Nephron progenitor cell (in vitro differentiated cells): ENCODE measurements at places on chromosomes 16 and 17.

GRCh38 chr16:84500531-84500930 lies 3.9 kb downstream of the MEAK7 start:
- peaks cover 41% of the 10 kb centered on the region for H3K36me3 ChIP-seq
- H3K4me1 ChIP-seq, result peaks cover 51% of the 10 kb centered on the region
- DNase-seq, result no peak
- H3K27ac ChIP-seq, result no peak overlapping the region
- H3K4me3 ChIP-seq, result no peak overlapping the region

- DNase-seq, result peak; percentile 68
- peaks cover 77% of the 10 kb centered on the region for H3K4me1 ChIP-seq
- H3K27ac ChIP-seq, result peak overlapping the region; percentile 12
Measured at GRCh38 chr17:72382971-72383722, 262.3 kb downstream of the SOX9 start.

DNA sequence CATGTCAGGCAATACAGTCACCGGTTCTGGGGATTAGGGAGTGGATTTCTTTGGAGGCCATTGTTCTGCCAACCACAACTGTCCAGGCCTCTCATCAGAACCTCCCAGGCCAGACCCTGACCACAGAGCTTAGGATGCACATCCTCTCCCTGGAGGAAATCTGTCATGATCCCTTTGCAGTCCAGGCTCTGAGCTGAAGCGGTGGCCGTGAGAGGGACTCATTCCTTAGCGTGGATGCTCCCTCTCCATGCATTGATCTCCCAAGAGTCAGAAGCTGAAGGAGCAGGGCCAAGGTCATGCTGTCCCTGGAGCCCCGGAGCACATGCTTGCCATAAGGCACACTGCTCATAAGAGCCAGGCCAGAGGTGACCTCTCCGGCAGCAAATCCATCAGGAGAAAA lies 181.4 kb downstream of the COPRS start:
- peaks cover 28% of the 10 kb centered on the region for H3K27me3 ChIP-seq
- H3K4me1 ChIP-seq, result no peaks in the 10 kb centered on the region
- DNase-seq, result no peak
- peak overlapping the region; percentile 60 for H3K27ac ChIP-seq
- no peak overlapping the region for H3K4me3 ChIP-seq
- H3K36me3 ChIP-seq, result no peaks in the 10 kb centered on the region

GRCh38 chr16:26087091-26087490 lies 395.3 kb downstream of the HS3ST4 start:
- DNase-seq, result no peak
- H3K27me3 ChIP-seq, result peaks cover 6% of the 10 kb centered on the region
- H3K36me3 ChIP-seq, result no peaks in the 10 kb centered on the region
- H3K4me3 ChIP-seq, result no peak overlapping the region
- peaks cover 22% of the 10 kb centered on the region for H3K4me1 ChIP-seq

GRCh38 chr16:72856797-72857196 lies 191.1 kb downstream of the ZFHX3 start:
- H3K27ac ChIP-seq, result no peak overlapping the region
- peaks cover 11% of the 10 kb centered on the region for H3K36me3 ChIP-seq
- peaks cover 2% of the 10 kb centered on the region for H3K27me3 ChIP-seq
- H3K4me3 ChIP-seq, result no peak overlapping the region
- H3K4me1 ChIP-seq, result peaks cover 74% of the 10 kb centered on the region

- peak; percentile 42 for DNase-seq
- H3K27me3 ChIP-seq, result peaks cover 5% of the 10 kb centered on the region
- H3K36me3 ChIP-seq, result peaks cover 14% of the 10 kb centered on the region
- H3K4me1 ChIP-seq, result peaks cover 68% of the 10 kb centered on the region
Measured at GRCh38 chr17:27496437-27496943, 40.2 kb downstream of the KSR1 start.

GRCh38 chr17:72142614-72143013 lies 21.8 kb downstream of the SOX9 start:
- no peak overlapping the region for H3K27ac ChIP-seq

- no peak overlapping the region for H3K27ac ChIP-seq
- no peak for DNase-seq
- H3K27me3 ChIP-seq, result peaks cover 2% of the 10 kb centered on the region
- H3K36me3 ChIP-seq, result no peaks in the 10 kb centered on the region
- H3K4me3 ChIP-seq, result no peak overlapping the region
Measured at GRCh38 chr16:82360024-82360783, 190.2 kb upstream of the MPHOSPH6 start.

- DNase-seq, result no peak
- H3K27ac ChIP-seq, result no peak overlapping the region
- H3K36me3 ChIP-seq, result no peaks in the 10 kb centered on the region
- H3K4me3 ChIP-seq, result peak overlapping the region; percentile 23
- H3K4me1 ChIP-seq, result peaks cover 46% of the 10 kb centered on the region
Measured at GRCh38 chr17:61352781-61353491, 46.7 kb upstream of the TBX2 start.

GRCh38 chr16:29310852-29311314 lies 95.6 kb downstream of the NPIPB11 start:
- DNase-seq, result no peak
- peaks cover 72% of the 10 kb centered on the region for H3K4me1 ChIP-seq
- H3K36me3 ChIP-seq, result no peaks in the 10 kb centered on the region
- no peak overlapping the region for H3K4me3 ChIP-seq
- no peak overlapping the region for H3K27ac ChIP-seq

DNA sequence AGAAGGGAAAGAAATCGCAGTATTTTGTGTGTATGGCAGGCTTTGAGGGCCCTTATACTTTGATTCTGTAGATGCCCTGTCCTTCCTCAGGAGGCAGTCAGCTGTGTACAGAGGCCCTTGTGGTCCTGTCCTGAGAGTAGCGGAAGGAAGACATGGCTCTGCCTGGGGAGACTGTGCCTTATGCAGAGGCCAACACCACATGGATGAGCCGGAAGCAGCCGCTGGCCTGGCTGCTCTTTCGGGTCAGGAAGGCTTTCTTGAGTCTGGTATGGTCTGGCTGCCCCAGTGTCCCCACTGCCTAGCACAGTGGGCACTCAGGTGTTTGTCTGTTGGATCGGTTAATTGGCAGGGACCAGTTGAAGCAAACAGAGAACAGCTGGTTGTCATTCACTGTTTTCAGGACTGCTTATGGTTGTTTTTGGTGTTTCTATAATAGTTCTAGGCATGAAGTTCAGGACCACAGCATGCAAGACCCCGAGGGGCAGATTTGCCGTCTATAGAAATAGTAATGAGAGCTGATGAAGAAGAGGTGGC lies 12.4 kb downstream of the USP10 start:
- no peak overlapping the region for H3K4me3 ChIP-seq
- H3K27ac ChIP-seq, result no peak overlapping the region
- peaks cover 26% of the 10 kb centered on the region for H3K36me3 ChIP-seq
- H3K4me1 ChIP-seq, result peaks cover 92% of the 10 kb centered on the region
- no peaks in the 10 kb centered on the region for H3K27me3 ChIP-seq

DNA sequence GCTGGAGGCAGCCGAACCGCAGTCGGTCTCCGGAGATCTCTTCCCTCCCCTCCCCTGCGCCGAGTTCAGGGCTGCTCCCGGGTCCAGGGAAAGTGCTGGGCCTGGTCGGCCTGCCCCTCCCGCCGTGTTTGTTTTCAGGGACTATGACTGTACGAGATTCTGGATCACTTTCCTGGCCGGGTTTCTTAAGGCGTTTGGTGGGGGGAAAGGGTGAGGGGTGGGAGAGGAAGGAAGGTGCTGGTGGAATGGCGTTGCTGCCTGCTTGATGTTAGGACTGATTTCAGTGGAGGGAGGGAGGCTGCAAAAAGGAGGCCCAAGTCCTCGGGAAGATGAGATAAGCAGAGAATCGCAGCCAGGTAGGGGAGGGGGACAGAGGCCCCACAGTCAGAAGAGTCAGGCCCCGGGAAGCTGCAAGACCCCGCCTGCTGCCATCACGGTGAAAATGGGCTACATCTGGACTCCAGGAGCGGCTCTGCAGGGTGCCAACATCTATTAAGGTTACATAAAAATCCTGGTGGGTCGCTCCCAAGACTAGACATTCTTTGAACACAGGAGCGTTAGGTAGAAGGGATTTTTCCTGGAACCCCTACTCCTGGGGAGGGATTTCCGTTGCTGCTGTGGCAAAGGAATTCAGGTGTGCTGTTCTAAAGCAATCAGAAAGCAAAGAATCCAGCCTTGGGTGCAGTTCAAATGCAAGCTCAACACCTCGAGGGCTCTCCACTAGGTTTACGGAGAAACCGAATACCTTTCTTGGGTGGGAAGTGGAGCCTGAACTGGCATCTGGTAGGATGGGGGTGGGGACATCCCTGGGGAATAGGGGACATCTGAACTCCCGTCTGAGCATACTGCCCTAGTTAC lies 1.2 kb downstream of the ARHGAP44 start:
- H3K36me3 ChIP-seq, result no peaks in the 10 kb centered on the region
- H3K27me3 ChIP-seq, result peaks cover 58% of the 10 kb centered on the region
- H3K4me1 ChIP-seq, result peaks cover 9% of the 10 kb centered on the region
- peak overlapping the region; percentile 91 for H3K4me3 ChIP-seq
- no peak overlapping the region for H3K27ac ChIP-seq
- DNase-seq, result peak; percentile 5

DNA sequence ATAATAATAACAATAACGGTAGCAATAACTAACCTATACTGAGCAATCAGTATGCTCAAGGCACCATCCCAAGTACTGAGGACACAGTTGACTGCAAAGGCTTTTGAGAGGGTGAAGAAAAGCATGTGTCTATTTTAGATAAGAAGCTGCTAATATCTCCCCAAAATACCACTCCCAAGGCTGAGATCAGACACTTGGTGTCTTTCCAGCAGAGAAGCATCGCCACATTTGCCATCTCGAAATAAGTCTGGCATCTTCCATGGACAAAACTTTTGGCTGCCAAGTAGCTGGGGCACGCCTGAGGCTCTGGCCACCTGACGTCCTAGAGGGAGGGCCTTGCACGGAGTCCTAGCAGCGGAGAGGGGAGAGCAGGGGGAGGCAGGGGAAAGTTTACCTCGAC lies 39.0 kb downstream of the ZNF423 start:
- peaks cover 18% of the 10 kb centered on the region for H3K36me3 ChIP-seq
- peaks cover 70% of the 10 kb centered on the region for H3K4me1 ChIP-seq
- no peak overlapping the region for H3K4me3 ChIP-seq
- peak overlapping the region; percentile 64 for H3K27ac ChIP-seq
- no peak for DNase-seq

- H3K27me3 ChIP-seq, result no peaks in the 10 kb centered on the region
- no peaks in the 10 kb centered on the region for H3K4me1 ChIP-seq
Measured at GRCh38 chr16:56800355-56800754, 64.7 kb upstream of the SLC12A3 start.

GRCh38 chr16:88315543-88316105 lies 67.1 kb upstream of the ZNF469 start:
- no peak overlapping the region for H3K4me3 ChIP-seq
- peaks cover 21% of the 10 kb centered on the region for H3K4me1 ChIP-seq
- peaks cover 16% of the 10 kb centered on the region for H3K27me3 ChIP-seq

DNA sequence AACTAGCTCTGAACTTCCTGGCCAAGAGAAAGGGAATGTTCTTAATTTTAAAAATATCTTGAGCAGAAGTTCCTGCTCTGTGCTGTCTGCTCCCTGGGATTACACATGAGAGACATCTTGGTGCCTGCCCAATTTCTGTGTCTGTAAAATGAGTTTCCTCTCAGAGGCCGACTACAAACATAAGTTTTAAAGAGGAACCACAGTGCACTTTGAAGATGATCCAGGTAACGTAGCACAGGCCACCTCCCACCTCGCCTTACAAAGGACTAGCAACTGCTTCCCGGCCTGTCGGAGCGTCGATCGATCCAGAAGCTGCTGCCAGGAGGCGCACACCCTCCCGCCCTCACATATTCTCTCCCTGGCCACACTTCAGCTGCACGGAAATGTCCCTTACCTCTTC lies 55.0 kb upstream of the ATP2A3 start:
- peak overlapping the region; percentile 37 for H3K27ac ChIP-seq
- H3K27me3 ChIP-seq, result no peaks in the 10 kb centered on the region
- no peak overlapping the region for H3K4me3 ChIP-seq
- H3K36me3 ChIP-seq, result peaks cover 73% of the 10 kb centered on the region

- DNase-seq, result peak; percentile 44
- peaks cover 41% of the 10 kb centered on the region for H3K4me1 ChIP-seq
- peak overlapping the region; percentile 97 for H3K27ac ChIP-seq
- H3K27me3 ChIP-seq, result peaks cover 14% of the 10 kb centered on the region
Measured at GRCh38 chr16:85246473-85246872, 134.2 kb upstream of the CIBAR2 start.

- H3K4me1 ChIP-seq, result peaks cover 29% of the 10 kb centered on the region
- DNase-seq, result no peak
- H3K36me3 ChIP-seq, result no peaks in the 10 kb centered on the region
- no peak overlapping the region for H3K27ac ChIP-seq
Measured at GRCh38 chr16:27431773-27432532, 30.0 kb downstream of the IL21R start.

DNA sequence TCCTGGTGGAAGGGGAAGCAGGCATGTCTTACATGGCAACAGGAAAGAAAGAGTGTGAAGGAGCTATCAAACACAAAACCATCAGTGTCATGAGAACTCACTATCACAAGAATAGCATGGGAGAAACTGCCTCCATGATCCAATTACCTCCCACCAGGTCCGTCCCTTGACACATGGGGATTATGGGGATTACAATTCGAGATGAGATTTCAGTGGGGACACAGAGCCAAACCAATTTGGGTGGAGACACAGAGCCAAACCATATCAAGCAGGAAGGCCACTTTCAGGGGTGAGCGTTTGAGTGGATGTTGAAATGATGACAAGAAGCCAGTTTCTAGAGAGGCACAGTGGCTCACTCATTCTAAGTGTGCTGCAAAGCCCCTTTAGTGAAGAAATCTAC lies 143.8 kb downstream of the CPPED1 start:
- peaks cover 3% of the 10 kb centered on the region for H3K4me1 ChIP-seq
- no peak overlapping the region for H3K4me3 ChIP-seq
- DNase-seq, result no peak

DNA sequence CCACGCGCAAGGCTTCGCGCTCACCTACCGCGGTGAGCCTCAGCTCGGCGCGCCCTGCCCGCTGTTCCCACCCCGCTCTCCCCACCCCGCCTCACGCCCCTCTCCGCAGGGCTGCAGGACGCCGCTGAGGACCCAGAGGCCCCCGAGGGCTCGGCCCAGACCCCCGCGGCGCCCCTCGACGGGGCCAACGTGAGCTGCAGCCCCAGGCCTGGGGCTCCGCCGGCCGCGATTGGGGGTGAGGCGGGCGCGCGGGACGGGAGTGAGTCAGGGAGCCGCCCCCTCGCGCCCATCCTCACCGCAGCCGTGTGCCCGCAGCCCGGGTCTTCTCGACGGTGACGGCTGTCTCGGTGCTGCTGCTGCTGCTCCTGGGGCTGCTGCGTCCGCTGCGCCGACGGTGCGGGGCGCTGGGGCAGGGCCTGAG lies 1.9 kb upstream of the PAQR4 start:
- H3K27me3 ChIP-seq, result peaks cover 16% of the 10 kb centered on the region
- H3K27ac ChIP-seq, result no peak overlapping the region
- DNase-seq, result no peak
- H3K36me3 ChIP-seq, result no peaks in the 10 kb centered on the region
- H3K4me3 ChIP-seq, result no peak overlapping the region
